Osteoblast (primary cell): ENCODE measurements at places on chromosomes 11 and 22.

- DNase-seq: no peak
Observed at GRCh38 chr11:9820260-9820659, 156.4 kb downstream of the SWAP70 start.

DNA sequence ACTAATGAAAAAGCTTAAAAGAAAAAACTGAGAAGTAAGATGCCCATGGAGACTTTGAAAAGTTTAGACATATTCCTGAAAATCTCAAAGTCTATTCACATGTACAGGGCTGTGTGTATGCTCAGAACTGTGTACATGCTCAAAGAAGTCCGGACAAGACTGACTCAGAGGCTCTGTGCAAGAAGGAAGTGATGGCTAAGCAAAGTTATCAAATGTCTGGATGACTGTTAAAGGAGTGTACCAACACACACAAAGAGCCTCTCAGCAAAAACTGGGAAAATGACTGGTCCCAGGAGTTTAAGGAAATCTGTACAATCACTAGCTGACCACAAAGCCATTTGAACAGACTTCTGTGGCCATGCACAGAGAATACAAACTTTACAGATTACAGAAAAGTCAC, 33.1 kb upstream of the ARHGAP32 start:
- DNase-seq: peak; percentile 23

GRCh38 chr22:50660306-50660705, 12.3 kb upstream of the SHANK3 start:
- no peak for DNase-seq

DNA sequence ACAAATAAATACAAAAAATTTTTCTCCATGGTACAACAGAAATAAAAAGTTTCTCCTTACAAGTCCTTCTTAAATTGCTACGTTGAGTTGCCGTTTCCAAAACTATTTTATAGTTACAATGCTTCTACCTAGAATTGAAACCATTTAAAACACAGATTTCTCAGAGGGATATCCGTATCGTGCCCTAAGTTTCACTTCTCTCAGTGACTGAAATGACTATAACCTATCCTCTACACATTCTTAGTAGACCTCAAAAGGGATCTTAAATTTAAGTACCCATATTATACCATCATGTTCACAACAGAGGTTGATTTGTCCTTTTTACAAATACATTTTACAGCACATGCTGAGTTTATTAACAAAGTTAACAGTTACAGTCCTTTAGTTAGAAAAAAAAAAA, 44.1 kb downstream of the USP28 start:
- DNase-seq: no peak

GRCh38 chr11:134063991-134064747, 4.7 kb upstream of the JAM3 start:
- no peak for DNase-seq

DNA sequence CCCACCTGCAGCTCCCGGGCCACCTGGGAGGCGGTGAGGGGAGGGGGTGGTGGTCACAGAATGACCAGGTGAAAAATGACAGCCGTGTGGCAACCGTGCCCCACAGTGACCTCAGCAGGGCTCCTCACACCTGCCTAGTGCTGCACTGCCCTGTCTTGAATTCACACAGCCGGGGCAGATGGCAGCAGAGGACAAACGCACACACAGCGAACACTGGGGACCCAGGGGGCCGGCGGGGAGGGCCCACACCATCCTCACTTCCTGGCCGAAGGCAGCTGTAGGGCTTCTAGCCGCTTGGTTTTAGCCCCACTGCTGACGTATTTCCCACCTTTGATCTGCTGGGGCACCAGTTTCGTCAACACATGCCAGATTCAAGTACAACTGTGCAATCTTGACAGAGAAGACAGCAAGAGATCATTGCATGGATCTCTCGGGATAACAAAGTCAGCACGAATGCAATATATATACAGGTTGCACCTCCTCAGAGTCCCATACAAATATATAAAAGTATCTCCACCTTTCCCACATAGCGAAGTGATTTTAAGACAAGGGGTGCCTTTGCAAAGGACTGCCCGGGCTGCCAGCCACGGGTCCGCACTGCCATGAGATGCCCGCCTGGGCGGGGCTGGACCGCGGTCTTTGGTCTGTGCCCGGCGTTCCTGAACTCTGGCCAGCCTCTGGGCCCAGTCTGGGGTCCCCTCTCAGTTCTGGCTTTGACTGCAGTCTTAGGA, 26.9 kb downstream of the TRMU start:
- DNase-seq: peak; percentile 93

- DNase-seq: peak; percentile 70
Observed at GRCh38 chr11:2793701-2794045, 91.9 kb downstream of the CDKN1C start.

DNA sequence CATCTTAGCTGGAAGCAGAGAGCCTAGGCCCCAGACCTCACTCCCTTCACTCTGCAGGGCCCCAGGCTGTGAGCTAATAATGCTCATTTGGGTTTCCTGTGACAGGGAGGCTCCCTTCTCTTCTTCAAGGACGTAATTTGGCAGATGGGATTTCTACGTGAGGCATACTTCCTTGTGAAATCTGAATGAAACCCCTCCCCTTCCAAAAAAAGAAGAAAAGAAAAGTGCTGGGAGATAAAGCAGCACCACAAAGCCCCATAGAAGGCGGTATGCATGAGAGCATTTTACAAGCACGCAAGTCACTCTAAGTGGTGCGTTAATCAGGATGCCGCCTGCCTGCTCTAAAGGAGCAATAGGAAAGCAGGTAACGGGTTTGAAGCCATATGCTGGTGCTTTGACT, 5.7 kb downstream of the P2RX3 start:
- DNase-seq: peak; percentile 25

- no peak for DNase-seq
Observed at GRCh38 chr22:48226026-48227013, 1463.9 kb downstream of the TBC1D22A start.

DNA sequence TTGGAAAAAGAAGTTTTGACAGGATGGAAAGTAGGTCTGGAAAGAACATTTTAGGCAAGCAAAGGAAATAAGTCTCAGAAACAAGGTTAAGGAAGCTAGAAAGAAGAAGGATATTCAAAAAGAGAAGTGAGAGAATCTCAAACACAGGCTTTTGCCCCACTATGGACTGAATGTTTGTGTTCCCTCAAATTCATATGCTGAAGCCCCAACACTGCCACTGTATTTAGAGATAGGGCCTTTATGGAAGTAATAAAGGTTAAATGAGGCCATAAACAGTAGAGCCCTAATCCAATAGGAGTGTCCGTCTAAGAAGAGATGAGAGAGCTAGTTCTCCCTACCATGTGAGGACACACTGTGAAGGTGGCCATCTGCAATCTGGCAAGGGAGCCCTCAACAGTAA, 20.6 kb upstream of the RPS13 start:
- no peak for DNase-seq

DNA sequence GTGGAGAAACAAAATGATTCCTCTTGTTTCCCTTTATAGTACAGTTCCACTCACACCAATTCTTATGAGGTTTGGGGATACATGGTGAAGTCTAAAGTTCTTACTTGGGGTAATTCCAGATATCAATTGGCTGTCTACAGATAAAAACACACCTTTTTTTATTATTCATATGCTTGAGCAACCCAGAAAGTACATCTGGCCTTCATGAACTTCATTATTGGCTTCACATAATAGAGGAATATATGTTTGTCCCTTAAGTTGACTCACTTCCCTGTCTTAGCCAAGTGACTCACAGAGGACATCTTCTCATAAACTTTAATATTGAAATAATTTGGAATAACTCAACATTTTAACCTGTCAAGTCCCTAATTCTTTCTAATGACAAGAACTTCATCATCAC, 36.3 kb upstream of the SOX6 start:
- no peak for DNase-seq

GRCh38 chr11:32353884-32354283, 81.5 kb downstream of the WT1 start:
- DNase-seq: no peak

GRCh38 chr11:134802116-134802515, 390.1 kb upstream of the B3GAT1 start:
- DNase-seq: no peak

DNA sequence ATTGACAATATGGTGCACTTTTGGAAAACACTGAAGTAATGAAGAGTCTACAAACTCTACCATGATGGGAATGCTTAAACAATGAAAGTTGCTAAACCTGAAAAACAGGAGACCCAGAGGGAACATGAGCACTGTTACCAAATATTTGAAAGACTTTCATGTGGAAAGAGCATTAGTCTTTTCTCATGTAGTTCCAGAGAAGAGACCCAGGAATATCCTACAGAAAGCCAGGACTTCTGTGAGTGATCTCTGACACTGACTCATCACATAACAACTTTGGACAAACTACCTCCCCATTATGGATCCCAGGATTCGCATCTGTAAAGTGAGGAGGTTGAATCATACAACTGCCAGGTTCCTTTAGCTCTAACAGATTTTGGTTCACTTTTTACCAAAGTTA, 62.2 kb downstream of the FAM181B start:
- DNase-seq: no peak

DNA sequence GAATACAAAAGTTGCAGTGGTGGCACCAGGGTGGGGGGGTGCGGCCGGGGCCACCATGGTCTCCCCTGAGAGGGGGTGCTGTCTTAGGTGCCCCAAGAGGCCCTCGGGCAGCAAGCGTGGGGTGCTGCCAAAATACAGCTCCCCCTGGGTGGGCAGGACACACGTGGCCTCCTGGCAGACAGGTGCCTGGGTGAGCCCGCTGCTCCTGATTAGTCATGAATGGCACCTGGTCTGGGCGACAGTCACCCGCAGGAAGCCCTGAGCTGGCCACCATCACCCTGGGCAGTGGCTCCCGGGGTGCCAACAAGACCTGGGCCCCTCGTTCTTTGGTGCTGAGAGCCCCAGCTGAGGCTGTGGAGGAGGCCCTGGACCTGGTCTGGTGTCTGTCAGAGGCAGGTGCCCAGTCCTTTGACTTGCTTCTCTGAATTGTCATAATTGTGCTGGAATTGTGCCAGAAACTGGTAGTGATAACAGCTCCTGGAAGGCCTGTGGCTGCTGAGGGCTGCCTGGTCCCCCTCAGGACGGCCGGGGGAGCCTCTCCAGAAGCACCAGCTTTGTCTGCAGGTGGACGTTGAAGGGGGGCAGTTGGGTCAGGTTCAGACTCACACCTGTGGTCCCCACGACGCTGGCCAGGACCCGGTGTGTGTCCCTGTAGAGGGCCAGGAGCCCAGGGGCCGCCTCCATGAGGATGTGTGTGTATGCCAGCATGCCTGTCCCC, 14.8 kb downstream of the ALG12 start:
- no peak for DNase-seq

- no peak for DNase-seq
Observed at GRCh38 chr11:108786281-108786990, 121.6 kb downstream of the DDX10 start.

GRCh38 chr11:8040921-8041285, 40.1 kb upstream of the TUB start:
- DNase-seq: no peak

- no peak for DNase-seq
Observed at GRCh38 chr11:63641727-63642126, 27.5 kb upstream of the PLAAT3 start.

GRCh38 chr11:121483805-121484480, 31.2 kb upstream of the SORL1-AS1 start:
- DNase-seq: no peak

- DNase-seq: no peak
Observed at GRCh38 chr22:39012533-39013511, 1.2 kb upstream of the APOBEC3C start.

GRCh38 chr11:60941371-60942119, 10.4 kb downstream of the SLC15A3 start:
- DNase-seq: no peak

DNA sequence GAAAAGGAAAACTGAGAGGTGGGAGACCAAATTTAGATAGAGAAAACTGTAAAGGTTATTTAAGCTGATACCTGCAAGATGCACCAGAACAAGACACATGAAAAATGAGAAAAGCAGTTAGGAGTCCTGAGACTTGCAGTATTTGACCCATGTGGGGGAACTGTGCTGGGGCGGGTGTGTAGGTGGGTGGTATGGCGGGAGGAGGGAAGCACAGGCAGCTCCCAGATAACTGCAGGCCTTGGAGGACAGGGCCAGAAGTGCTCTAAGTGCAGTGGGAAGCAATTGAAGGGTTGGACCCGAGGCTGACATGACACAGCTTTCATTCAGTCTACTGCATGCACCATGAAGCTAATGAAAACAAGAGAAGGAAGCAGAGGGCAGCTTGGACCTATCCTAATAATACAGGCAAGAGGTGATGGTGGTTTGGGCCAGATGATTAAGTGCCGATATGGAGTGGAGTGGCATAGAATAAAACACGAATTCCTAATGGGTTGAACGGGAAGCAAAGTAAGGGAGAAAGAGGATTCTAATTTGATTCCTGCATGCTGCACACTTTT, 48.0 kb upstream of the ANO3 start:
- no peak for DNase-seq

GRCh38 chr11:123212406-123212805, 17.4 kb upstream of the CLMP start:
- no peak for DNase-seq

DNA sequence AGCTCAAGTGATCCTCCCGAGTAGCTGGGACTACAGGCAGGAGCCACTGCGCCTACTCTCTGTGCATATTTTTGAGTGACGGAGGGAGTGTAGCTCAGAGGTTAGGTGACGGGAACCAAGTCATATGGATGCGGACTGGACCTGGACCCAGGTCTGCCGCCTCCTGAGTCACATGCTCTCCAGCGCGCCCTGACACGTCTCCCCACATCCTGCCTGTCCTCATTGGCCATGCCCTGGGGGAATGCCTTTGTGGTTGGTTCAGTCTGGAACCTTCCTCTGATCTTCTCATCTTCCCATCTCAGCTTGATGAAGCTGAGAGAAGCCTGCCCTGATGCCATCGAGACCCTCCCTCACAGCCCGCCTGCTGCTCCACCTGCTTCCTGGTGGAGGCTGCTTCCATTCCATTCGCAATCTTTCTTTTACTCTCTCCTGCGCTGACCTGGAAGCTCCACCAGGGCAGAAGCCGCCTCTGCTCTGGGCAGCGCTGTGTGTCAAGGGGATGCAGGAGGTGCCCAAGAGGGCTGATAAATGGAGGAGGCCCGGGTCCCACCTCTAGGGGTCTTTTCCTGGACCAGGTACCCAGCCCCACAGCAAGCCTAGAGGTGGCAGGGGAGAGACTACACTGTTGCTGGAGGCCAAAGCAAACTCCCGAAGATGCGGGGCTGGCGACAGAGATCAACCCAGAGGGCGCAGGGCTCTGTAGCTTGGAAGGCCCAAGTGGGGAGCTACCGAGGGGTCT, 13.9 kb upstream of the BAIAP2L2 start:
- DNase-seq: peak; percentile 79

GRCh38 chr11:110338684-110339083, 42.3 kb upstream of the RDX start:
- no peak for DNase-seq

DNA sequence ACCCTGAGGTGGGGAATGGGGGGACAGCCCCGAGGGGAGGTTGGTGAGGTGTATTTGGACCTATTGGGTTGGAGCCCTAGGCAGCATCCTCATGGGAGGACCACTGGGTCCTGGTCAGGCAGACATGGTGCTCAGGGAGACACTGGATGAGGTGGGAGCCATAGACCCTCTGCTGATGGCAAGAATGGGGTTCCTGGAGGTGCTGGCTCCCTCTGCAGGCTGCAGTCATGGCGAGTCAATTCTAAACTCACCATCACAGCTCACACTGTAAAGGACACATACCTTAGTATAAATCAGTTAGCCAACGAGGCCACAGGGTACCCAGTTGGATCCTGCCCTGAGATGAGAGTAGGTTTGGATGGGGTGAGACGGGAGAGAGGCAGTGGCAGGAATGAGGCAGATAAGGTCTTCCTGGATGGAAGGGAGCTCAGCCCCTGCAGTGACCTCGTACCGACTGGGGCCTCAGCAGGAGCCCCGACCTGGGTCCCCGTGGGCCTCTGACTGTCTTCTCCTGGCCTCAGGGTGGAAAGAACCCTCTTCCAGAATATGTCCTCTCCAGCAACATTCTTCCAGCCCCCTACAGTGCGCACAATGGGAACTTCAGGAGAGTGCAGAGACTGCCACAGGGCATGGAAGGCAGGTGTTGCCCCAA, 1.7 kb upstream of the GAB4 start:
- no peak for DNase-seq
